CD4-positive, alpha-beta T cell treated with Interleukin-15 for 4 hours (primary cell): ENCODE measurements at places on chromosomes 2 and 18.
A peak's percentile ranks its signal among the peaks of the same experiment; 100 is the strongest.

GRCh38 chr2:234363011-234363487, 133.8 kb downstream of the ARL4C start:
- no peak for DNase-seq

GRCh38 chr2:152532241-152532640, 185.0 kb downstream of the PRPF40A start:
- DNase-seq: no peak

DNA sequence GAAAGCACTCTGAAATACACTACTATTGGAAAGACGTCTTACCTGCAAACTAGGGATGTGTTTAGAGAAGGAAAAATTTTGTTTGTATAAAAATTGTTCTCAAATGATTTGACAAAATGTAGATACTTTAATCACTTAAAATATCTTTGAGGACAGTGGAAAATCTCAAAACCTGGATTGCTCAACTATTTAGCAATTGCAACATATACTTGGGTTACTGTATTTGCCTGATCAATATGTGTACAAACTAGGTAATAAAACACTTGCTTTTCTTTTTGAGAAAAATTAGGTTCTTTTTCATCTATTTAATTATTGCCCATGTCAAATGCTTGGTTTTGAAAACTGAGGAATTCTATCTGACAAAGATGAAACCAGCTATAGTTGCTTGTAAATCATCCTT, 60.9 kb downstream of the CPS1 start:
- DNase-seq: no peak

DNA sequence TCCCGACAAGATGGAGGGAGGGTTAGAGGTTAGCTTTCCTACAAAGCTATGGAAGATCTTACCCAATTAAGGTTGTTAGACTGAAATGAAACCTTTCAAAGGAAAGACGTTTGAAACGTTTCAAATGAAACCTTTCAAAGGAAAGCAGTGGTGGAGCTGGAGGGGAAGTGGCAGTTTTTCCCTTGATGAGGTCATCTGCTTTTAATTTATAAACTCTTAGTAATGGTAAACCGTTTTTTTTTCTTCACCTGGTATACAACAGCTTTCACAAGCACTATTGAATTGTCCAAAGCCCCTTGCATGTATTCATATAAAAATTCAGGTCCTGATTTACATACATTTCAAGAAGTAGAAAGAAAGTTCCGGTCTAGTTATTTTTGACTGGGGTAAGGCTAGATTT, 7.4 kb downstream of the PMAIP1 start:
- no peak for DNase-seq

DNA sequence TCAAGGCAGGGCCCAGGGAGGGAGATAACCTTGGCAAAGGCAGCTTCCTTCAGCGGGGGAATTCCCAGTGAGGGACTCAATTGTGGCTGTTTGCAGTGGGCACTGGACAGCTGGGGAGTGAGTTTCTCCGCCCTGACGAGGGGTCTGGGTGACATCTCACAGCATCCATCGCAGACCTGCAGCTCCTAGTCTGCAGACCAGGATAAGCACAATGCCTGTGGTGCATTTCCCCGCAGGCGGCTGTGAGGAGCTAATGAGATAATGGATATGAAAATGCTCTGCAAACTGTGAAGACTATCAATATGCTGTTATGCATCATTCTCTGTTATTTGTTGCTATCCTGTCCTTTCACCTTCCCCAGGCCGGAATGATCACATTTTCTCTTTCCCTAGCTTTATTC, 30.0 kb upstream of the CYP1B1 start:
- no peak for DNase-seq

- DNase-seq: no peak
Measured at GRCh38 chr2:143732076-143732475, 602.9 kb downstream of the ARHGAP15 start.

- DNase-seq: no peak
Measured at GRCh38 chr2:241381872-241382271, 25.8 kb downstream of the FARP2 start.

- no peak for DNase-seq
Measured at GRCh38 chr2:88738271-88738670, 46.8 kb downstream of the RPIA start.

DNA sequence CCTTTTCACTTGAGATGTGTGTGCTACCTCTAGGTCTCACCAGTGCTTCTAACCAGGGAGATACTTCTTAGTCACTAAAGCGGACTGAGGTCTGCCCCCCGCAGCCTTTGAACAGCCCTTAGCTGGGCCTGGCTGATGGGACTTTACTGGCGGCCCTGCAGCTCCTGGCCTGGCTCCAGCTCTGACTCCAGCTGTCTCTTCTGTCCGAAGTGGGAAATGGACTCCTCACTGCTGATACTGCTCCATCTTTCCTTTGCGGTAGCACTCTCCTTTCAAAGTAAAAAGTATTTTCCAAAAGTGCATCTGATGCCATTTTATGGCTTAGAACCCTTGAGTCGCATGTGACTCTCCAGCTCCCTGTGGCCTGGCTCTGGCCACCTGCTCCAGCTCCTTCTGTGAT, 64.5 kb downstream of the ATP9B start:
- DNase-seq: no peak

GRCh38 chr18:36476433-36476832, 178.9 kb downstream of the FHOD3 start:
- DNase-seq: no peak

GRCh38 chr2:179441551-179441950, 176.9 kb upstream of the SESTD1 start:
- no peak for DNase-seq

- no peak for DNase-seq
Measured at GRCh38 chr2:174038462-174038861, 73.3 kb upstream of the SP3 start.

DNA sequence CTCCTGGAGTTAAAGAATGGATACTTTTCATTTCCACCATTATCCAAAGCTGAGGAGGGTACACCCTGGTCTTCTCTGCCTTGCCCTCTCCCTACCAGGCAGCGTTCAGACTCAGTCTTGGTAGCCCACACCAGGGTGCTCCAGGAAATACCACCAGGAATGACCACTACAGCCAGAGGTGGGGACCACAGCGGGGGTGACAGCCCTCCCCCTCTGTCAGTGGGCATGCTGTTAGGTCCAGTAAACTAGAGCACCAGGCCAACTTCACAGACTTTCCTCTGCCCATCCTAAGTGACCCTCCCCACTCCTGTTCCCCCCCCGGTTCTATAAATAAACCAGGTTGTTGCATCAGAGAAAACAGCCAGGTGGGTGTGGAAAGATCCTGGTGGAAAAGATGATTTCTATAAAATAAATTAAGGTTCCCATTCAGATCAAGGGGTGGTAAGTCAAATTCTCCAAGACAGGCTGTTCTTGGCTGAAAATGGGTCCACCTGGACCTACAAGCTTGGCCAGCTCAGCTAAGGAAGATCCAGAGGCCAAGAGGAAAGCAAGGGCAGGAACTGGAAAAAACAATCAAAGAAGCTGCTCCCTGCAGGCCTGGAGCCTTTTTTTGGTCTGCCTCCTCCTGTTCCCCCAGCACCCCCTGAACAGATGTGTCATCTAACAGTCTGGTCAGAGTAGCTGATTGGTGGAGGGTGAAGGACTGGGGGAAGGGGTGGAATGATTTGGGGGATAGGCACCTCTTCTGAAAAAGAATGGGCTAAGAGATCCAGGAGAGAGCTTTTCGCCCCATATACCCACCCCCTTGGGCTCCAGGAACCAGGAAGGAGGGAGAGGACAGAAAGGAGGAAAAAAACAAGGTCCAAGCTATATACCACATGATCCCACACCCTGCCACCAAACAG, 2.3 kb downstream of the RAB11FIP5 start:
- DNase-seq: no peak

- DNase-seq: no peak
Measured at GRCh38 chr2:1622521-1623200, 121.7 kb downstream of the PXDN start.

GRCh38 chr2:16061441-16062217, 121.3 kb downstream of the MYCN start:
- no peak for DNase-seq

- DNase-seq: no peak
Measured at GRCh38 chr2:239021651-239022436, 174.0 kb downstream of the TWIST2 start.

- no peak for DNase-seq
Measured at GRCh38 chr18:53489266-53489665, 735.2 kb downstream of the MBD2 start.

- no peak for DNase-seq
Measured at GRCh38 chr2:71880846-71881610, 266.6 kb downstream of the CYP26B1 start.

DNA sequence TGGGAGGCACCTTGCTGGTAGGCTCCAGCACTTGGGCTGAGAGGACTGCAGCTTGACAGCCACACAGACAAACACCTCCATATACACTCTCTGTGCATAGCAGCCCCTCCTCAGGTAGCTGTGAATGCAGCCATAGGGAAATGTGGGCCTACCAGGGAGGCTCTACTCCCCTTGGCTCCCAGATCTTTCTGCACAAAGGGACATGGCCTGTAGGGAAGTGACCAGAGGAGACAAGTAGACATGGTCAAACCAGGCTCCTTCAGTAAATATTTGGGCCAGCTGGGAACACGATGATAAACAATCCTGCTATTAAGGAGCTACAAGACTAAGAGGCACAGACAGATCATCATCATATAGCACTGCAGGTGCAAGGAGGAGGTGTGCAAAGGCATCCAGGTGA, 35.9 kb upstream of the PDCL3 start:
- no peak for DNase-seq

DNA sequence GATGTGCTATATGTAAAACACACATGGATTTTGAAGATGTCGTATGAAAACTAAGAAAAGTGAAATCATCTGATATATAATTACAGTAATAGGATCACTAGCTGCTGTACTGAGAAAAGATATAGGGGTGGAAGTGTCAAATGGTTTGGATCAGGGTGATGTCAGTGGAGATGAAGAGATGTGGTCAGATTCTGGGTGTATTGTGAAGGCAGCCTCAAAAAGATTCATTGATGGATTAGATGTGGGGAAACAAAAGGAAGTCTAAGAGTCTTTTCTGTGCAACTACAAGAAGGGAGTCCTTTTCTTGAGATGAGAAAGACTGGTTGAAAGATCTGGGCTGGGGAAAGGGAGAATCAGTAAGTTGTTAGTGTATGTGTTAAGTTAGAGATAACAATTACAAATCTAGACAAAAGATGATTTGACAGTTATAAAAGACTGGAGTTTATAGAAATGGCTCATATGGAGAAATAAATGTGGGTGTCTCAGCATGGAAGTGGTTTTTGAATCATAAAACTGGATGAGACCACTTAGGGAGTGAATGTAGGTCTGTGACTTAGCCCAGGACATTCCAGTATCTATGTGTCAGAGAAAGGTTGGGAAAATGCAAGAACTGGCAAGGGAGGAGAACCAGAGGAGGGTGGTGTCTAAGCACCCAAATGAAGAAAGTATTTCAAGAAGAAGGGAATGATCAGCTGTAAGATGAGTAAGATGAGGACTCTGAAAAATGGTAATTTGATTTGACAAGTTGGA, 347.4 kb downstream of the PARD3B start:
- no peak for DNase-seq

DNA sequence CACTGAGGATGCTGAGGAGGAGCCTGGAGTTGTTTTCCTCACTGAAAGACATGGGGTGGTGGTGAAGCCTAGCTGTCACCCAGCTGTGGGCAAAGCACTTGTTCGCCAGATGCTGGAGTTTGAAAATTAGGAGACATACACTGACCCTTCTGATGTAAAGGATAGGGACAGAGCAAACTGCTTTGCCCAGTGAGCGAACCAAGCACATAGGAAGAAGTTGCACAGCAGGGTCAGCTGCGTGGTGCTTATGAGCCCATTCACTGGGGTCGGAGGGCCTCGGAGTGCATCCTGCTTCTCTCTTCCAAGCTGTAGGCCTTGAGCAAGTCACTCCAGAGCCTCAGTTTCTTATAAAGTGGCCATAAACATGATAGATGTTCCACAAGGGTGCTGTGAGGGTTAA, 50.9 kb downstream of the HK2 start:
- no peak for DNase-seq

- no peak for DNase-seq
Measured at GRCh38 chr2:6917761-6918421, 679 bp downstream of the RNF144A start.

GRCh38 chr2:220269367-220269766, 641.9 kb downstream of the SLC4A3 start:
- DNase-seq: no peak

GRCh38 chr2:3398857-3399256, 19.4 kb downstream of the TRAPPC12 start:
- DNase-seq: no peak

GRCh38 chr18:7847357-7848053, 280.4 kb downstream of the PTPRM start:
- DNase-seq: no peak

GRCh38 chr2:234881413-234882241, 70.2 kb upstream of the SH3BP4 start:
- peak; percentile 4 for DNase-seq

DNA sequence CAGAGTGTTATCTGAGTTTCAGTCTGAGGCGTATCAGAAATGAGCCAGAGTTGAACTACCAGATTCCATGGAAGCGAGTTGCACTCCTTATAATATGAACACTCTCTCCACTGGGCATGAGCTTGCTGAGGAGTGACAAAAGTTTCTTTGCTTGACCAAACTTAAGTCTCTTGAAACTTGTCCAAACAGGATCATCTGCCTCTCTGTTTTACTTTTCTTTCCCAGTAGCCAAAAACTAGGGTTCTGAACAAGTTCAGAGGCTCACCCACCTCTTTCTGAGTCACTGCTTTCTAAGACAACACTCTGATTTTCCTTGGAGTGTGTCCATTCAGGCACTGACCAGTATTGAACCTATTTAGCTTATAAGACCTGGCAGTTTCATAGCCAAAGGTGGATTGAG, 233.2 kb upstream of the TCF4 start:
- DNase-seq: no peak

GRCh38 chr2:183093857-183094657, 15.5 kb downstream of the DUSP19 start:
- no peak for DNase-seq

DNA sequence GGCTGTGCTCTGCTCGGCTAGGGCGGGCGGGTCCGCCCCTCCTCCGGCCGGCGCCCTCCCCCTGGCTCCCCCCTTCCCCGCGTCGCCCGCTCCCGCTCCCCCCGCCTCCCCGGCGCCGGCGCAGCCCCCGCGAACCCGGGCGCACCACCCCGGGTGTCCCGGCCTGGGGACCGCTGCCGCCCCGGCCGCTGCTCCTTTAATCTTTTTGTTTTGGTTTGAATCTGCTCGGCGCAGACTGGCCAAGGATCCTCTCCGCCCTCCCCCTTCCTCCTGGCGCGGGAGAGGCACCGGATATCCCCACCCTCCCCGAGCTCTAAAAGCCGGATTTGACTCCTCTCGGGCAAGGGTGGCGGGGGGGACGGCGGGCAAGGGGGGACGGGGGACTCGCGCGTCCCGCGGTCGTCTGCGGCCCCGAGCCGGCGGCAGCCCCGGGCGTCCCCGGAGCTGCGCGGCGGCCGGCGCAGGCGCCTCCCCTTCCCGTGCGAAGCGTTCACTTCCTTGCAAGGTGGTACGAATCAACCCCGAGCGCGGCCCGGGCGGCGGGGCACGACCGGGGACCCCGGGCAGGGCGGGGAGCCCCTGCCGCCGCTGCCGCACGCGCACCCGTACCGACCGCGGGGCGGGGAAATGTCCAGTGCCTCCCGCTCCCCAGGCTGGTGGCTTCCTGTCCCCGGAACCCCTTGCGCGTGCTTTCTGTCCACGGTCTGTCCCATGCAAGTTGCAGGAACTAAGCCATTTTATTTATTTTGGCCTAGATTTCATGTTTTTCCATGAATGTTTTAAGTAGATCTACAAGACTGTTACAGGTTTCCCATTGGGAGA, at the start of gene PTGR3:
Gene PTGR3, minus strand, starts transcription at position 11 of the 822 bp plus-strand sequence. CDS start 81 bp downstream, outside the sequence.
- peak; percentile 77 for DNase-seq
